MV-4-11 (cell line): ENCODE measurements at places on chromosomes 13 and 19.

- DNase-seq, result no peak
These were observed 28.6 kb downstream of the PEPD start for GRCh38 chr19:33492951-33493350.

DNA sequence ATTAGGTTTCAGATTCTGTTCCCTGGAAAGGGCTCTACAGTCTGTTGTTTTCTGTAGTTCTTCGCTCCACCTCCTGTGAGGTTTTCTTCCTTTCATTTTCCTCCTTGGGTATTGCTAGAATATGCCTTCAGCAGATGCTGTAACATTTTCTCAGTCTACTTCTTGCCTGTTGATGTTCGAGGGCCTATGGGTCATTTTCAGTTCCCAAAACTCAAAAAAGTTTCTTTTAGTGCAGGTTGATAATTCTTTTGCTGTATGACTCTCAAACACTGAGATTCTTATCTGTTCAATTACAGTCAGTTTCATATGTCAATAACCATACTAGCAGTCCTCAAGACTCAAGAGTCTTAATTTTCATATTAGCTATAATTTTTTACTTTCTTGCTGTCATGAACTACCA is 268.3 kb downstream of the RFC3 start:
- DNase-seq, result no peak

- DNase-seq, result no peak
These were observed 76.1 kb downstream of the CYSLTR2 start for GRCh38 chr13:48729856-48730255.

GRCh38 chr19:35587321-35587720 is 1.3 kb downstream of the PMIS2 start:
- DNase-seq, result no peak

- DNase-seq, result no peak
These were observed 37.7 kb downstream of the USP12 start for GRCh38 chr13:27133889-27134288.

DNA sequence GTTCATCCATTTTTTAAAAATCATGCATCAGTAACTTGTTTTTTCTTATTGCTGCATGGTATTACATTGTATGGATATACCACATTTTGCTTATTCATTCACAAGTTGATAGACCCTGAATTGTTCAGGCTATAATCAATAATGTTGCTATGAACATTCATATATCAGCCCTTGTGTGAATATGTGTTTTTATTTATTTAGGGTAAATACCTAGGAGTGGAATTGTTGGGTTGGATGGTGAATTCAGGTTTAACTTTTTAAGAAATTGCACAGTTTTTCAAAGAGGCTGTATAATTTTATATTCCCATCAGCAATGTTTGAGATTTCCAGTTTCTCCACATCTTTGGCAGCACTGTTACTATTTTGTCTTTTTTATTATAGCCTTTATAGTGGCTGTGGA is 82.1 kb downstream of the URI1 start:
- no peak for DNase-seq

DNA sequence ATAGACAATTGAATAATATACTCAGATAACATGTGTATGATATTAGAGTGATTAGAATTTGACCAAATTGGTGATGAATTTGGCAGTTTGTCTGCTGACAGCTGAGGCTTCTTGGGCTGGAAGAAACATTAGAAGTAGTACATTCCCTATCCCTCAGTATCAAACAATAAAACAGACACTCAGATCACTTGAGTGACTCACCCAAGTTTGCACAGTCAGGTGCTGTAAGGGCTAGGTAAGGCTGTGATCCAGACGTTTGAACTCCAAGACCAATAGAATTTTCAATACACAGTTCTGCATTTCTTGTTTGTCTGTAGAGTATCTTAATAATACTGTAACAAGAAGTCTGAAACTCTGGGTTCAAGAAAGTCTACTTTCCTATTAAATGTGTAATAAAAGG is 223.5 kb downstream of the POSTN start:
- no peak for DNase-seq

- DNase-seq, result no peak
These were observed 38.9 kb upstream of the ZNF835 start for GRCh38 chr19:56710437-56710836.

DNA sequence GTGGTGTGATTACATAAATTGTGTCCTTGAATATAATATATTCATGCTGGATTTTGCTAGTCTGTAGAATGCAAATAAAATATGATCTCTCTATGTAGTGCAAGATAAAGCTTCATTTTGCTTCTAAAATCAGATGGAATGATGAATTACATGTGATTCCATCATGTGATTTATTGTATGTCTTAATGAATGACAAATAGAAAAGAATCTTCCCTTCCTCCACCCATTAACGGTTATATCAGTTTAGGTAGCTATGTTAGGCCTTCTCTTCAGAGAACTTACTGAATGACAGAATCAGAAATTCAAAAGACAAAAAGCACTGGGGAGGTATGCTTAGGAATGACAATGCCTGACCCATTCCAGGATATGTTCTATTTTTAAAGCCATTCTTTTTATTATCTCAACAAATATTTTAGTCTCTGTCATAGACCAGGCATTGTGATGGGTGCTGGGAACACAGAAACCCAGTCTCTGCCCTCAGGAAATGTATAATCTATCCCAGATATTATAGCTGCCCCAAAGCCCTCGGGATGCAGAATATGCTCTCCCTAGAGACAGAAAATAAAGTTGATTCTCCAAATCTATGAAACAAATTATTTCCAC is 90.6 kb downstream of the TEX26 start:
- no peak for DNase-seq
